Activated T-helper 17 cell treated with anti-CD3 and anti-CD28 coated beads, Interleukin-2, amount 50 U/mL, for 72 hours (primary cell): ENCODE measurements at places on chromosomes 6 and 20. TPM values are rescaled to one million over a fixed set of nuclear protein-coding genes. Genes with fewer than 3 reads are reported as not detected.
A peak's percentile ranks its signal among the peaks of the same experiment; 100 is the strongest.

DNA sequence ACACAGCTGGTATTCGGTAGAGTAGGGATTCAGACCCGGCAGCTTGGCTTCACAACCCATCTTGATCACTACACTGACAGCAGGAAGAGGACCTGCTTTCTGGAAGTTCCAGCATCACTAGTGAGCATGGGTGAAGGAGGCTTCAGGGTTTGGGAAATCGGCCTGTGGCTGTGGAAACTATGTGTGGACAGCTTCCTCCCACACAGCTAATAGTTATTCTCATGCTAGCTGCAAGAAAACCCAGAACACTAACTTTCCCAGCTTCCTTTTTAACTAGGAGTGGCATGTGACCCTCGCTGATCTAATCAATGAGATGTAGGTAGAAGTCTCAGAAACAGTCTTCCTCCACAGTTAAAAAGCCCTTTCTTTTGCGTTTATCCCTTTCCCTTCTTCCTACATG is 36.3 kb upstream of the SIRPA start:
- no peak overlapping the region for H3K27ac ChIP-seq
- no peaks in the 10 kb centered on the region for H3K36me3 ChIP-seq
- H3K4me1 ChIP-seq: no peaks in the 10 kb centered on the region
- no peak overlapping the region for H3K4me3 ChIP-seq
- H3K27me3 ChIP-seq: peaks cover 21% of the 10 kb centered on the region
- ATAC-seq: no peak

DNA sequence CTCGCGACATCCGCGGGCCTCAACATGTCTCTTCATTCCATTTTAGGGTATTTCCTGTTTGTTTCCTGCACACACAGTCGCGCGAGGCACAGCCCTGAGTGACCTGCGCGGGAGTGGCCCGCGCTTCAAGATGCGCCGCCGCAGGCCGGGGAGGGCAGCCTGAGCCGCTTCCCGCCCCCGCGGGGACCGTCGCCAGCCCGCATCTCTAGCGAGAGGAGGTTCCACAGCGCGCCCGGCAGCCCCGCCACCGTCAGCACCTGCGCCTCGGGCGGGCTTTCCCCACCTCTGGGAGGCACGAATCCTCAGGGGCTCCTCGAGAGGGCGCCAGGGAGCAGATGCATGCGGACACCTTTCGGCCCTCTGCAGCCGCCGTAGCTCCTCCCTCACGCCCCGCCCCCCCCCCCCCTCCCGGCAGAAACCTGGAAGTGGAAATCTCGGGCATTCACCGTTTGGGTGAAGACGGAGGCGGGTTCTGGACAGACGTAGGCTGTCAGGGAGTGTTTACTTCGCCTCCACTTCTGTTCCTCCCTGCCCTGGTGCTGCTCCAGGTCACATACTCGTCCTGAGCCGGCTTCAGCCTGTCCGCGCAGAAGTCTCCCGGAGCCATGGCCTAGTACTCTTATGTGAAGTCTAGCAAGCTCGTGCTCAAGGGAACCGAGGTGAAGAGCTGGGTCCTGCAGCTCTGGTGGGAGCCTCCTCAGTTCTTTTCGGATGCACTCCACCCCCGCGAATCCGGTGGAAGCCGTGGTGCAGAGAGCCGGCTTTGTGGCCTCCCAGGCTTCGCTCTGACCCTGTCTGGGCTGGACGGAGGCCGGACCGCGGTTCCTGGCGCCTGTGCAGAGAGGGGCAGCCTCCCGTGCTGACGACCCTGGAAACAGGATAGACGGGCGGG is 880.5 kb upstream of the DEFB115 start:
- H3K27ac ChIP-seq: peak overlapping the region; percentile 70
- no peaks in the 10 kb centered on the region for H3K27me3 ChIP-seq
- peak overlapping the region; percentile 80 for H3K4me3 ChIP-seq
- H3K36me3 ChIP-seq: peaks cover 28% of the 10 kb centered on the region
- peaks cover 27% of the 10 kb centered on the region for H3K4me1 ChIP-seq

DNA sequence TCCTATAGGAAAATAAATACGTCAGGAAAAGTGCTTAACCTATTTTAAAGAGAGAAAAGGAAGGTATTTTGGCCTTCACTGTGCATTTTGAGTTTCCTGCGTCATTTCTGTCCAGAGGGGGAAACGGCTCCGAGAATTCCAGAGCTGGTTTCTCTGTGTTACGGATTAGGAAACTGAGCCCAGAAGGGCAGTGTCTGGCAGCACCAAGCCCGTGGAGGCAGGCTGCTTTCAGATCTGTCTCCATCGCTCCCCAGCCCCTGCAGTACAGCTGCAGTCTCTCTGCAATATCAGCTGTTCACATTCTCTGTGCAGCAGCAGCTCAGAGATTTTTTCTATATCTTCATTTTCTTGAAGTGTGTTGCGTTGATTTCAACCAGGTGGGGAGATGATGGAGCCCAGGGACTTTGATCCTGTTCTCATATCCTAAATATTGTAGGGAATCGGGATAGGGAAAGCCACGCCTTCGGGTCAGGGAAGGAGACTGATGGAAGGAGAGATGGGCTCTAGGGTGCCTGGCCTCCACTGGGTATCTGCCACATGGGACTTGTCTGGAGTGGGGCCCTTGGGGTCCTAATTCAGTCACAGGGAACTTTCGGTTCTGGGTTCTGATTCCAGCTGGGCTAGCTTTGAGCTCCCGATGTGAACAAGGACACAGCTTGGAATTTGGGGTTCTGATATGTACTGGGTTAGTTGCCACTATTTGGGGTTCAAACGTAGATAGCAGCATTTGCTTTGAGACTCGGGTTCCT is 2.8 kb downstream of the ANKRD60 start:
- no peak overlapping the region for H3K27ac ChIP-seq
- no peak for ATAC-seq
- peaks cover 16% of the 10 kb centered on the region for H3K4me1 ChIP-seq
- H3K4me3 ChIP-seq: no peak overlapping the region
- peaks cover 63% of the 10 kb centered on the region for H3K27me3 ChIP-seq
- H3K36me3 ChIP-seq: peaks cover 24% of the 10 kb centered on the region

DNA sequence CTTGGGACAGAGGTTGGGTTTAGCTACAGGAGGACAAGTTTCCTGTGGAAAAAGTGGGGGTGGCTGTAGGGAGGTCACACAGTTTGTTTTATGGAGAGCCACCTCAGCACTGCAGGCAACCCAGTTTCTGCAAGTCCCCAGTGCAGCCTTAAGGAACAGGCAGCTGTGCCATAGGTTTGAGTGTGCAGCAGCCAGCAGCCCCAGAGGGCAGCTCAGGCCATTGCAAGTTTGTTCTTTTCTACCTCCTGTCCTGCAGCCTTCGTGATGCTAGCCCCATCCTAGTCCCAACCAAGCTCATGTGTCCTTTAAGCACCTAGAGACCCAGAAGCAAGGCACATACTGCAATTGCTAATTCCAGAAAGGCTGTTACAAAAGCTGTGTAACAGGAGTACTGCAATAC is 58.8 kb downstream of the ZBTB9 start:
- H3K36me3 ChIP-seq: no peaks in the 10 kb centered on the region
- no peak overlapping the region for H3K4me3 ChIP-seq
- ATAC-seq: no peak
- H3K27me3 ChIP-seq: peaks cover 7% of the 10 kb centered on the region
- H3K27ac ChIP-seq: no peak overlapping the region
- peaks cover 9% of the 10 kb centered on the region for H3K4me1 ChIP-seq

DNA sequence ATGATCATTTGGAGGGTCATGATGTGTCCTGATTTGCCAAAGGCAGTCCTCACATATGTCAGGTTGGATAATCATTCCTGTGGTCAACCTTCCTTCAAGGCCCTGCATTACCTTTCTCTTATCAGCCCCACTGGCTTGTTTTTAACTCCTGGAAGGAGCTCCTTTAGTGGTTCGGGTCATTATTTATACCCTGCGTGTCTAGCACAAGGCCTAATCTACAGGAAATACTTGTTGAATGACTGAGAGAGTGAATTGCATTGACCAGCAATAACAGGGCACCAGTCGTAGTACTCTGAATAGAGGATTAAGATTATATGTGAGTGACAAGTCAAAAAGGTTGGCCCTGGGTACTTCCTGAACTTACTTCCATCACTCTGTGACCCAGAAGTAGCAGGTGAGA is 4.5 kb downstream of the HIVEP2 start:
- H3K4me3 ChIP-seq: peak overlapping the region; percentile 90
- H3K27ac ChIP-seq: peak overlapping the region; percentile 100
- peaks cover 49% of the 10 kb centered on the region for H3K4me1 ChIP-seq
- H3K27me3 ChIP-seq: no peaks in the 10 kb centered on the region

GRCh38 chr6:105810922-105811482 is 275.1 kb upstream of the PRDM1 start:
- peak overlapping the region; percentile 61 for H3K27ac ChIP-seq
- H3K4me1 ChIP-seq: peaks cover 56% of the 10 kb centered on the region

DNA sequence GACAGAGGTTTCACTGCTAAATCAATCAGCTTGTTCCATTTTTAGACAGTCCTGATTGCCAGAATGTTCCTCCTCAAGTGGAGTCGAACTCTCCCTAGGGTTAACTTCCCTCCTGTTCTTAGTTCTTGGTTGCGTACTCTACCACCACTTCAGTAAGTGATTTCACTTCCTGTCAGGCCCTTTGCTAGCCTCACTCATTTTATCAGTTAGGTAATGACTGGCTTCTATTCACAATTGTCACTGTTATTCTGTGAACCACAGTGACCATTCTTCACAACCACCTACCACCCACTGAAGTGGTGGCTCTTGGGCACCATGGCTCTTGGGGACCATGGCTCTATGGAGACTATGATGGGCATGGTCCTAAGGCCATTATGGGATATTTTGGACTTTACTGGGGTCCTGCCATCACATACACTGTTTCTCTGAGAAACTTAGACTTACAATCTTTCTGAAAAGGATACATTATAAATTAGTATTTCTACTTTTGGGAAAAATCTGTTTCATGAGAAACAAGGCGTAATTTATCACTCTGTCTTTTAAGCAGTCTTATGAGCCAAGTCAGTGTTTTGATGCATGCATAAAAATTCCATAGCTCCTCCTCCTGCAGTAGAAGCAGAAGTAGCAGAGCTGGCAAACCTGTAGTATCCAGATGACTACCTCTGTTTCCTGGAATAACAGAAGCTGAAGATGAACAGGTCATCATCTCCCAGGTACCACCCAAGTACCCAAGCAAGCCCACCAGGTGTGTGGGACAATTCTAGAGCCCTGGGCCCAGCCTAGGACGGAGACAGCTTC is 66.3 kb downstream of the ATXN1 start:
- peak; percentile 61 for ATAC-seq
- peaks cover 55% of the 10 kb centered on the region for H3K4me1 ChIP-seq
- peak overlapping the region; percentile 89 for H3K27ac ChIP-seq
- H3K27me3 ChIP-seq: no peaks in the 10 kb centered on the region
- H3K4me3 ChIP-seq: peak overlapping the region; percentile 60

DNA sequence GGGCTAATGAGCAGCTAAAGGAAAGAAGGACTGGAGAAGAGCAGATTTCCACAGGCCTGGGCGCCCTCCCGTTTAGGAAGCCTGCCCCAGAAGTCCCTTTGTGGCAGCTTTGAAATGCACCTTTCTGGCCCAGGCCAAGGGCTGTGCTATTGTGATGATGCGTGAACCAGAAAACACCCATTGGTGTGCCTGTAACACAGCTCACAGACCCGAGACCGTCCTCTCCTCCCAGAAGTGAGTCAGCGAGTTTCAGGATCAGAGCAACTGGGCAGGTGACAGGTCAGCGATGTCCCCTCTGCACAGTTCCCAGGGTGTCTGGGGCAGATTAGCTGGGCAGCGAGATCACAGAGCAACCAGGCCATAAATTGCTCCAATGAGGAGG is 71.9 kb upstream of the SULF2 start:
- no peaks in the 10 kb centered on the region for H3K4me1 ChIP-seq
- ATAC-seq: no peak
- H3K27me3 ChIP-seq: peaks cover 10% of the 10 kb centered on the region
- H3K27ac ChIP-seq: no peak overlapping the region

DNA sequence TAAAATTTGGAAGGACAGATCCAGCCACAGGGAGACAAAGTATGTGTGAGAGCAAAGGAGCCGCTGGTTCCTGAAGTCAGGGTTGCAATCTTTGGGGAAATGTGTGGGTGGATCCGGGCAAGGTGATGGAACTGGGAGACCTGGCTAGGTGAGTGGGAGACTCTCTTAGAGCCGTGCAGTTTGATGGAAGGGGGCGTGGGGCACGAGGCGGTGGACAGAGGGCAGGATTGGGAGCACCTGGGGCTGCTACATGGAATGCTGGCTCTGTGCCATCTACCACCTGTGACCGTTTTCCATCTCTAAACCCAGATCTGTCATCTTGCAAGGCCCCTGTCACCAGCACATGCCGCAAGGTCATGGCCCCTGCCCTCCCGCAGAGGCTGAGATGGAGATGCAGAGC is 268.4 kb downstream of the SMOC2 start:
- no peak overlapping the region for H3K27ac ChIP-seq
- no peak overlapping the region for H3K4me3 ChIP-seq
- ATAC-seq: no peak
- no peaks in the 10 kb centered on the region for H3K4me1 ChIP-seq
- no peaks in the 10 kb centered on the region for H3K36me3 ChIP-seq
- H3K27me3 ChIP-seq: peaks cover 5% of the 10 kb centered on the region

GRCh38 chr20:2750491-2751251 is 49.8 kb downstream of the CPXM1 start:
- H3K4me3 ChIP-seq: peak overlapping the region; percentile 61
- peak; percentile 42 for ATAC-seq
- H3K36me3 ChIP-seq: no peaks in the 10 kb centered on the region
- peaks cover 13% of the 10 kb centered on the region for H3K27me3 ChIP-seq
- peaks cover 17% of the 10 kb centered on the region for H3K4me1 ChIP-seq

DNA sequence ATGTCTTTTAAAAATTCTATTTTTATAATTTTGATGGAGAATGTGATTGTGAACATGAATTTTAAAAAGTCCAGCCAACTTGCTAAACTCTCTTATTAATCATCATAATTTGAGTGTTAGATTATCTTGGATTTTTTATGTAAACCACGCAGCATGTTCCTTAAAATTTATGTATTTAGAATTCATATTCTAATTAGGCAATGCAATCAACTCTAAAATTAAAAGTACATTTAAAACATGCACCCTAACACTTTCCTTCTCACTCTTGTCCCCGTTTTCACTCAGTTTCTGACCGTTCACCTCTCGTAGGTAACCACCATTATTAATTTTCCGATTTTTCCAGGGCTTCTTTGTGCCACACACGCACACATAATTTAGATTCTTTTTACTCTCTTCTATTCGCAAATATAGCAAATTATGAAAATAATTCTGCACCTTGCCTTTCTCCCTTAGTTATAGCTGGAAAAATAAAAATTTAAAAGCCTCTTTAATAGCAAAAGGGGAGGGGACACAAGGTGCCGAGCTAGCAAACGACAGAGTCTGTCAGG is 329 bp upstream of the ZKSCAN3 start:
- H3K27ac ChIP-seq: peak overlapping the region; percentile 90
- H3K4me1 ChIP-seq: peaks cover 21% of the 10 kb centered on the region
- no peaks in the 10 kb centered on the region for H3K36me3 ChIP-seq
- ATAC-seq: peak; percentile 3
- H3K27me3 ChIP-seq: peaks cover 21% of the 10 kb centered on the region
- peak overlapping the region; percentile 94 for H3K4me3 ChIP-seq

The SIRPD gene
- not detected for total RNA-seq

The MYCT1 gene
- not detected for total RNA-seq

The MDFI gene
- not detected for total RNA-seq
